ENCODE measurements at places on chromosomes 6 and 20.

DNA sequence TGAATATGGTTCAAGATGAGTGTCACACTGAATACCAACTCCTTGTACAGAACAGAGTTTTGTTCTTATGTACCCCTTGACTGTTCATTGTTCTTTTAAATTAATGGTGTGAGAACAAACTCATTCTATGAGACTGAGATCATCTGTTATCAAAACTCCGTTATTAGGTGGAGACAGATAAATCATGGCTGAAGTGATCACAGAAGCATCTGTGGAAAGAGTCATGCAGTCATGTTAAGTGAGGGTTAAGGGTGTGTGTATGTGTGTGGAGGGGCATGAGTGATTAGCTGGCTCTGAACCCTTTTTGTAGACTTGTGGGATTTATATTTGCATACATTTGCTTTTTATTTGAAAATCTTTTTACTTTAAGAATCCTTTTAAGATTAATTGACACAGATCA is 24.7 kb downstream of the ADGRG6 start:
- DNase-seq: no peak

- no peak for DNase-seq
These were observed 129.2 kb downstream of the FYN start for GRCh38 chr6:111743862-111744692.

DNA sequence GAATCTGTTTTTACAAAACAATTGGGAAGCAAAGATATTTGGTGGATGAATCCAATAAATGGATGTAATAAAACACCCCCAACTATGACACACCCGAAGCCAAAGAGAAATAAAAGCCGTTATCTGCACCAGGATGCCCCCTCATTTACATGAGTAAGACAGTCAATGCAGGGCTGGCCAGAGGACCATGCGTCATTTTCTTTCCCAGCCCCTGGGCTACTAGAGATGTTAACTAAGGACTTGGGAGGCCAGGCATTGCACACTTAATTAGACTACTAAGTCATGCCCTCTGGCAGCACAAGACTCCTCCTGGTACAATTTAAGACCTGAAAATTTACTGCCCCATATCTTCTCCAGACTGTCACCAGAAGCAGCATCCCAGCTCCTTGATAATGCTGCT is 3.2 kb downstream of the LEMD2 start:
- DNase-seq: no peak

- DNase-seq: no peak
These were observed 86.5 kb upstream of the E2F3 start for GRCh38 chr6:20314866-20315845.

GRCh38 chr20:24694727-24695528 is 225.5 kb downstream of the SYNDIG1 start:
- DNase-seq: no peak

DNA sequence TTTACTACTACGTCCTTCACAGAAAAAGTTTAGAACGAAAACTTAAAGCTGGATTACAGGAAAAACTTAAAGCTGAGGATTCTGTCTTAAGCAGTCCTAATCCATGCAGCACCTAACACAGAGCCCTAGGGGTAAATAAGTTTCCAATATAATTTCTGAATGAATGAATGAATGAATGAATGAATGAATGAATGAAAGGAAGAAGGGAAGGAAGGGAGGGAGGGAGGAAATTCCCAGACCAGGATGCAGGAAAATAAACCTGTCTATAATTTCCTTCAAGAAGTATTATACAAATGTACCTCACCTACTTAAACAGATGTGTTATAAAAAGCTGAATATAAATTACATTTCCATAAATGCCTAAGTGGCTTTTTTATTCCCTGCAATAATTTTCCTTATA is 83.4 kb downstream of the RNGTT start:
- no peak for DNase-seq

GRCh38 chr6:68575765-68576439 is 59.2 kb upstream of the ADGRB3 start:
- DNase-seq: no peak

DNA sequence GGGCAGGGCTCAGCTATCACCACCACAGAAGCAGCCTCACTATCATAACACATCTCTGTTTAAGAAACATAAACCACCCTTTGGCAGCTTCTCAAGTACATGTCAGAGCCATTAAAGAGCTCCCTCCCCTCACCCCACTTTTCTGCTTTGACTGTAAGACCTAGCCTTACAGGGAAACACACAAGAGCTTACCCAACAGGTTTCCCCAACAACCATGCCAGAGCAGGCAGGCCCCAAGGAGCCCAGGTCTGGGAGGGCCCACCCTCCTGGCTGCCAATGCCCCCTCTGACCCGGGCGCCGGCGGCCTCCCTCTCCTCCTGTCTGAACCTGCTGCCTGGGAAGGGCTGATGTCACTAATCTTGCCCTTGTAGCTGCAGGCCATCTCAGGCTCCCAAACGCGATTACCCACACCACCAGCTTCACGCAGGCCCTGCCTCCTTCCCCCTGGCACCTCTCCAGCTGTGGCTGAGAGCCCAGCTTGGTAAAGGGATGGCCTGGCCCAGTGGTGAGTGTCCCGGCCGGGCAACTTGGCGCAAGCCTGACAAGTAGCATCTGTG is 402.0 kb downstream of the MAFB start:
- no peak for DNase-seq

DNA sequence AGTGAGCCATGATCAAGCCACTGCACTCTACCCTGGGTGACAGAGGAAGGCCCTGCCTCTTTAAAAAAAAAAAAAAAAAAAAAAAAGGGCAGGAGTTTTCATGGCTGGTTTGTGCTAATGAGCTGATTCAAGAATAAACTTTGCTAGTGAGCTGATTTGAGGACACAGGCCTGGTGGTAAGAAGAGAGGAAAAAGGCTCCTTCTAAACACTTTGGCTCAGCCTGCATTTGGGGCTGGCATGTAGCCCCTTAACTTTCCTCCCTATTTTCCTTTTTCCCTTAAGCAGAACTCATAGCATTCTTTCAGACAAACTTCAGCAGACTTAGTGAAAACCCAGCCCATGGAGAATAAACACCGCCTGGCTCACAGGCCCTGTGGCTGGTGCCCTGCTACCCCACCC is 432.7 kb downstream of the PTPRT start:
- no peak for DNase-seq

- DNase-seq: no peak
These were observed 7.3 kb upstream of the GPR63 start for GRCh38 chr6:96844530-96844929.

DNA sequence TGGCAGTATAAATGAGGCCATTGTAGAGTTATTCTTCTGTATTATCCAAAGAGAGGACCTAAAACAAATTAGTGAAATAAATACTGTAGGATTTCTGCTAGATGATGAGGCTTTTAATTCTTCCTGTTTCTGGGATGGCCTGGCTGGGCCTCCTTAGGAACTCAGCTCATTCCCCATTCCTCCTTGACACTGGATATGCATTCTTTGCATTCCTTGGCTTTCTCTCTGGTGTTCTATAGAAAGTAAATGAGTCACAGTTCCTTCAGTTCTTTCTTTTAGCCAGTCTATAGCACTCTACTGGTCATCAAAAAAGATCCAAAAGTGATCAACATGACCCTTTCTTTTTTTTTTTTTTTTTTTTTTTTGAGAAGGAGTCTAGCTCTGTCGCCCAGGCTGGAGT is 8.6 kb downstream of the OR10C1 start:
- DNase-seq: no peak

DNA sequence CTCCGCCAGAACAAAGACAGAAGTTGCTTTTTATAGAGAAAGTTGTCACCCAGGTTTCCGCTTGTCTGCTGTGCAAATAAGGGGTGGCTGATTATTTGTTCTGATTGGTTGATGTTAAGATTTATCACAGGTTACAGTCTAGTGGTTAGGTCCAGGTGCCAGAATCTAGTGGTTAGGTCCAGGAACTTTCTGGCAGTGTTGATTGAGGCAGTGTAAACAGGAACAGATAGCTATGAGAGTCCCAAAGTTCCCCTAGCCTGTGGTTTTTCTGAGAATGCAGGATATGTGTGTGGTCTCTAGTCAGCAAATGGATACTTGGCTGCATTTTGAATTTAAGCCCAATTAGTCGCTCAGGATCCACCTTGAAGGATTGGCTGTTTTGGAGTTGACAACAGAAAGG is 148.0 kb downstream of the TMEM200A start:
- DNase-seq: no peak
